Naive thymus-derived CD8-positive, alpha-beta T cell (primary cell): ENCODE measurements at places on chromosomes 4 and X. TPM values are rescaled to one million over a fixed set of nuclear protein-coding genes. Genes with fewer than 3 reads are reported as not detected.

H2AZ1 gene
- total RNA-seq = 163 TPM

UBA1 gene
- total RNA-seq = 125 TPM

KCTD8 gene
- total RNA-seq = not detected

PCDH7 gene
- total RNA-seq = not detected

- no peak overlapping the region for H3K4me3 ChIP-seq
- DNase-seq = no peak
- no peak overlapping the region for H3K27ac ChIP-seq
Observed at GRCh38 chrX:46676399-46677356, 82.2 kb downstream of the SLC9A7 start.

CXCL6 gene
- total RNA-seq = not detected

GRCh38 chrX:3450881-3451570 is 104.6 kb upstream of the MXRA5 start:
- no peak overlapping the region for H3K27ac ChIP-seq
- no peak overlapping the region for H3K4me3 ChIP-seq
- H3K27me3 ChIP-seq = peaks cover 5% of the 10 kb centered on the region
- no peaks in the 10 kb centered on the region for H3K36me3 ChIP-seq
- no peaks in the 10 kb centered on the region for H3K4me1 ChIP-seq

- no peak for DNase-seq
- H3K27ac ChIP-seq = no peak overlapping the region
- H3K27me3 ChIP-seq = no peaks in the 10 kb centered on the region
Observed at GRCh38 chr4:21032089-21032645, 331.9 kb downstream of the PACRGL start.

- peak overlapping the region; percentile 96 for H3K27ac ChIP-seq
- H3K4me1 ChIP-seq = peaks cover 36% of the 10 kb centered on the region
- H3K27me3 ChIP-seq = no peaks in the 10 kb centered on the region
- no peaks in the 10 kb centered on the region for H3K36me3 ChIP-seq
- peak overlapping the region; percentile 94 for H3K4me3 ChIP-seq
Observed at GRCh38 chrX:1657367-1658070, 42.7 kb downstream of the ASMT start.

DNA sequence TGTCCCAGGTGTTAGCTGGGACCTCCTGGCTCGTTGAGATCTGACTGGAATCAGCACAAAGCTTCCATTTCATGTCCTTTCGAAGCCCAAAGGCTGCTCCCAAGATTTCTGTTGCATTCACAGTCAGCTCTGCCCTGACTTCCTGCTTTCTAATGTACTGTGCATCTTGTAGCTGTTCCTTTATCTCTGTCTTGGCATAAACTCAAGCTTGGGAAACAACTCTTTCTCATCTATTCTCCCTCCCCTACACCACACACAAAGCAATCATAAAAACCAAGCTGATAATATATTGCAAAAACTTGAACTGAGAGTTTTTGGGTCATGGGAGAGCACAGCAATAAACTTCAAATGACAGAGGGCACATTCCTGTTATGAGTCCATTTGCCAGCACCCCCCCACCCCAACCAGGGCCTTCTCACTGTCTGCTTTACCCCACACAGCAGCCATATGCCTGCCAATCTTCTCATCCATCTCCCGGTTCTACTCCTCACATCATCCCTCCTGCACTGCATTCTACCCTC is 76.3 kb downstream of the SYNPO2 start:
- H3K4me1 ChIP-seq = peaks cover 8% of the 10 kb centered on the region
- DNase-seq = no peak
- H3K27ac ChIP-seq = no peak overlapping the region
- no peaks in the 10 kb centered on the region for H3K36me3 ChIP-seq

GRCh38 chr4:1508161-1509160 is 102.2 kb upstream of the NKX1-1 start:
- H3K27ac ChIP-seq = no peak overlapping the region
- H3K36me3 ChIP-seq = no peaks in the 10 kb centered on the region
- H3K4me1 ChIP-seq = peaks cover 3% of the 10 kb centered on the region
- H3K27me3 ChIP-seq = peaks cover 7% of the 10 kb centered on the region
- no peak for DNase-seq
- no peak overlapping the region for H3K4me3 ChIP-seq

DNA sequence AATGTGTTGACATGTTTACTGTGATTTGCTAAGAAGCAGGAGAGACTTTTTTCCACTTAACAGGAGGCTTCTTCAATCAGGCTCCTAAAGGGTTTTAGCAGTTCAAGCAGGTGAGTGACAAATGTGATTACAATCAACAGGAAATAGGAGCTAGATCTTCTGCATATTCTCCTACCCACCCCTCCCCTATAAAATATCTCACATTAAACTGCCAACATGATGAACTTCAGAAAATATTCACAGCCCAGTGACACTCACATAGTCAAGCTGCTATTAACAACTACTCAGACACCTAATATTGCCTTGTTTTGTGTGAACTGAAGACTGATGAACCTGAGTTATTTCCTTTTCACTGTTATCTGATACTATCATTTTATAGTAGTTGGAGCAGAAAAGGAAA is 55.9 kb upstream of the ANTXR2 start:
- no peaks in the 10 kb centered on the region for H3K27me3 ChIP-seq
- H3K4me3 ChIP-seq = no peak overlapping the region
- no peak overlapping the region for H3K27ac ChIP-seq
- H3K36me3 ChIP-seq = no peaks in the 10 kb centered on the region
- DNase-seq = no peak
- H3K4me1 ChIP-seq = peaks cover 19% of the 10 kb centered on the region

GRCh38 chrX:65598559-65599147 is 64.1 kb upstream of the LAS1L start:
- peak overlapping the region; percentile 86 for H3K4me3 ChIP-seq
- H3K36me3 ChIP-seq = no peaks in the 10 kb centered on the region
- no peak for DNase-seq

RIPPLY1 gene
- not detected for total RNA-seq

GRCh38 chr4:174018236-174018635 is 265.2 kb downstream of the FBXO8 start:
- H3K4me3 ChIP-seq = no peak overlapping the region
- no peak overlapping the region for H3K27ac ChIP-seq
- no peak for DNase-seq
- H3K4me1 ChIP-seq = no peaks in the 10 kb centered on the region
- H3K27me3 ChIP-seq = no peaks in the 10 kb centered on the region

DNA sequence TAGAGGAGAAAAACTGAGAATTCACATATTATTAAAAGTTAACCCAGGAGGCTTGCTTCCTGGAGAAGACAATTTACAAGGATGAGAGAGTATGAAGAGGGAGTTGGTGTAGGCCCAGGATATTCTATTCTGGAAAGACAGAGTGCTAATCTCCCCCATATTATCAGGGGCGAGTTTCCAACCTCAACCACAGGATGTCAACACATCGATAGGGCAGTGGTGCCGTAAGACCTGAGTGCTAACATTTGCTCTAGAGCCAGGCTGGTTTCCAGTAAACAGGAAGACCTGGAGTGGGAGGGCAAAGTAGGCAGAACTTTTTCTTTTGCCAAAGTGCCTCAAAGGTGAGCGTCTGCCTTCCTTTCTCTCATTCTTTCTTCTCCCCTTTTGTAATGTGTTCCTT is 2.8 kb upstream of the AWAT1 start:
- H3K4me3 ChIP-seq = no peak overlapping the region
- no peak for DNase-seq
- H3K36me3 ChIP-seq = no peaks in the 10 kb centered on the region
- H3K27me3 ChIP-seq = no peaks in the 10 kb centered on the region

STATH gene
- total RNA-seq = not detected

ADRA2C gene
- not detected for total RNA-seq

DNA sequence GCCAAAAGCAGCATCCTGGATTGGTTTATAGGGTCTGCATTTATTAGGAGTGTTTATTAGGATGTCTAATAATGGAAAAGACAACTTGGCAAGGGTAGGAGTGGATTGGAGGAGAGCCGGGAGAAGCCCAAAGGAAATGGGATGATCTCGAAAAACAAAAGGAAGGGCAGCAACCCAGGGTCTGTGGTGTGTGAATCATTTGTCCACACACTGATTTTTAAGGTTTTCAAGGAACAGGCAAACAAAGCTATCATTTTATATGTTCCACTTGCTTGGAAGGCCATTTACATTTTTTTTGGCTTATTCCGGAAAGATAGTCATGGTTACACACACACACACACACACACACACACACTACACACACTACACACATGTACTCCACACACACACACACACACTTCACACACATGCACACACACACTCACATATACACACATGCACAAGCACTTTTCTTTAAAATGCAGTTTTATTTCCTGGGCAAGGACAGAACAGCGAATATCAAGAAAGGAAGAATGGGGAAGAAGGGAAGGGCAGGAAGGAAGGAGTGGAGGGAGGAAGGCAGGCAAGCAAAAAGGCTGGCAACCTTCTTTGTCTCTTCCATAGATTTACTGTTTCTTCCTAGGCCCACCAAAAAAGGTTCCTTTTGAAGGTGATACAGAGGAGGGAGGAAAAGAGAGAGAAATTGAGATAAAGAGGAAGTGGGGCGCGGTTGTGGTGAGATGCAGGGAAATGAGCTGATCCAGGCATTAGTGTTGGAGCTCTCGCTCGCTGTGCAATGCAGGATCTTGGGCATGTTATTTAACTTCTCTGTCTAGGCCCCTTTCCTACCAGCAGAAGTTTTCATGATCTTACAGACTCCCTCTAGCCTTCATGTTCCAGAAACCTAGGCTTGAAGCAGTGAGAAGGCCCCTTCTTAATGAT is 88.6 kb upstream of the MAML3 start:
- no peak for DNase-seq
- peak overlapping the region; percentile 91 for H3K27ac ChIP-seq
- H3K4me1 ChIP-seq = peaks cover 48% of the 10 kb centered on the region
- no peaks in the 10 kb centered on the region for H3K36me3 ChIP-seq
- peaks cover 8% of the 10 kb centered on the region for H3K27me3 ChIP-seq

GRCh38 chr4:8135666-8136065 is 22.9 kb downstream of the ABLIM2 start:
- DNase-seq = no peak
- no peaks in the 10 kb centered on the region for H3K36me3 ChIP-seq
- no peak overlapping the region for H3K4me3 ChIP-seq
- no peak overlapping the region for H3K27ac ChIP-seq

MEPE gene
- total RNA-seq = not detected

NR3C2 gene
- 53.5 TPM for total RNA-seq

DNA sequence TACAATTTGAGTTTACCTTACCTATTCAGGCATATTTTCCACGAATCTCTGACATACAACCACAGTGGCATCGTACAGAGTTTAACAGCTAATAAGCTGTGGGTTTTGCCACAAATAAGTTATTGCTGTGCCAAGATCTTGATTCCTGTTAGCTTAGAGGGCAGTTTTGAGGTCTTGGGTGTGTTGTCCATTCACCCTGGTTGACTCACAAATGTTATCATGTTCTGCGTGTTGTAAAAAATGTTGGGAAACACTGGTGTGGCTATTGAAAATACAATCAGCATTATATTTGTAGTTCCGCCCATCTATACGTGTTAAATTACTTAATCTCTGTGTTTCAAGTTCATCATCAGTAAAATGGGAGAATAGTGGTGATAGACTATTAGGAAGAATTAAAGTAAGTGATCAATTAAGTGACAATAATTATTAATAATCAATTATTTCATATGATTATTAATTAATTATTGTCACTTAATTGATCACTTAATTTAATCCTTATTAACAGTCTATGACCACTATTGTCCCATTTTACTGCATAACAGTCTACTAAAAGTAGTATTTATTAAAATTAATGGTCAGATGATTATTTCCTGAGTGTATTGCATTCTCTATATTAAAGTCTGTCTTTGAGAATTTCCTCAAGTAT is 96.3 kb downstream of the TMA16 start:
- H3K36me3 ChIP-seq = peaks cover 5% of the 10 kb centered on the region
- no peak for DNase-seq
- peaks cover 46% of the 10 kb centered on the region for H3K4me1 ChIP-seq

- H3K36me3 ChIP-seq = no peaks in the 10 kb centered on the region
- H3K27ac ChIP-seq = no peak overlapping the region
- no peaks in the 10 kb centered on the region for H3K4me1 ChIP-seq
Observed at GRCh38 chrX:21056622-21057021, 317.6 kb upstream of the CNKSR2 start.

DNA sequence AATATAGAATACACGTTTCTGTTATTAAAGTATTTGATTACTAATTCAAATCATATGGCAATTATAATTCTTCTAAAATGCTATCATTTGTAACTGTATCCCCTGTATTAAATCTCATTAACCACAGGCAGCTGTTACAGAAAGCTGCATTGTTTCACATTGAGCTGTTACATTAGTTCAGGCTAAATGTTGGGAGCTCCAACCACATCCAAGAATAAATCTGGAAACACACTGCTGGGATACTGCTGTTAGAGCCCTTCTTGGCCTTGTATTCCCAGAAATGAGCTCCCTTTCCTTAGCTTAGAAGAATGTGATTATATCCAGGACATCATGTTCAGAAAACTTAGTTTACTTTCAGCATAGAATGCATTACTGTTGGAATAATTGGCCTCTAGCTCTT is 48.2 kb downstream of the GUCY1B1 start:
- DNase-seq = no peak
- no peak overlapping the region for H3K4me3 ChIP-seq
- H3K4me1 ChIP-seq = no peaks in the 10 kb centered on the region
- H3K27ac ChIP-seq = no peak overlapping the region
- H3K27me3 ChIP-seq = no peaks in the 10 kb centered on the region
- no peaks in the 10 kb centered on the region for H3K36me3 ChIP-seq

DNA sequence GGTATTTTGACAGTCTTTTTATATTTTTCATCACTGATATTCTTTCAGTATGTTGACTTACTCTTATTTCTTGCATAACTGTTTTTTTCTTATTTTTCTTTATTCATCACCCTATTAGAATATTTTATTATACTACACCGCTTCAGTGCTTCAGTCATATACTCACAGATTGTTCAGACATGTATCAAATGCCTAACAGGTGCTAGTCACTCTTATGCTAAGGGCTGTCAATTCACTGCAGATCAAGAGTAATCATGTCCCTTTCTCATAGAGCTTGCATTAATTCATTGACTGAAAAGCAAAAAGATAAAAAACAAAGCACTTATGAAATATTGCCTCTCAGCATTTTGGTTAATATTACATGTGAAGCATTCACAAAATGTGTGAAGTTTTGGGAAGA is 1435.6 kb downstream of the STIM2 start:
- H3K4me1 ChIP-seq = no peaks in the 10 kb centered on the region
- H3K4me3 ChIP-seq = no peak overlapping the region
- H3K36me3 ChIP-seq = peaks cover 8% of the 10 kb centered on the region

- H3K27ac ChIP-seq = peak overlapping the region; percentile 85
- no peak overlapping the region for H3K4me3 ChIP-seq
- no peaks in the 10 kb centered on the region for H3K27me3 ChIP-seq
- H3K4me1 ChIP-seq = peaks cover 64% of the 10 kb centered on the region
- H3K36me3 ChIP-seq = peaks cover 3% of the 10 kb centered on the region
Observed at GRCh38 chr4:142700531-142700930, 145.6 kb downstream of the INPP4B start.

RAB9B gene
- 0.49 TPM for total RNA-seq

SUPT20HL1 gene
- not detected for total RNA-seq

GRCh38 chrX:40761762-40762161 is 26.4 kb upstream of the MED14 start:
- no peak overlapping the region for H3K4me3 ChIP-seq
- H3K27ac ChIP-seq = no peak overlapping the region
- H3K4me1 ChIP-seq = no peaks in the 10 kb centered on the region
- DNase-seq = no peak
- no peaks in the 10 kb centered on the region for H3K36me3 ChIP-seq
- no peaks in the 10 kb centered on the region for H3K27me3 ChIP-seq
